ENCODE measurements at places on chromosomes 3 and 15. TPM values are rescaled to one million over a fixed set of nuclear protein-coding genes. Genes with fewer than 3 reads are reported as not detected.

GRCh38 chr3:49924683-49925082 is 4.9 kb downstream of the MON1A start:
- DNase-seq: no peak

- DNase-seq: no peak
Measured at GRCh38 chr15:45118996-45119395, 4.9 kb downstream of the DUOXA2 start.

DNA sequence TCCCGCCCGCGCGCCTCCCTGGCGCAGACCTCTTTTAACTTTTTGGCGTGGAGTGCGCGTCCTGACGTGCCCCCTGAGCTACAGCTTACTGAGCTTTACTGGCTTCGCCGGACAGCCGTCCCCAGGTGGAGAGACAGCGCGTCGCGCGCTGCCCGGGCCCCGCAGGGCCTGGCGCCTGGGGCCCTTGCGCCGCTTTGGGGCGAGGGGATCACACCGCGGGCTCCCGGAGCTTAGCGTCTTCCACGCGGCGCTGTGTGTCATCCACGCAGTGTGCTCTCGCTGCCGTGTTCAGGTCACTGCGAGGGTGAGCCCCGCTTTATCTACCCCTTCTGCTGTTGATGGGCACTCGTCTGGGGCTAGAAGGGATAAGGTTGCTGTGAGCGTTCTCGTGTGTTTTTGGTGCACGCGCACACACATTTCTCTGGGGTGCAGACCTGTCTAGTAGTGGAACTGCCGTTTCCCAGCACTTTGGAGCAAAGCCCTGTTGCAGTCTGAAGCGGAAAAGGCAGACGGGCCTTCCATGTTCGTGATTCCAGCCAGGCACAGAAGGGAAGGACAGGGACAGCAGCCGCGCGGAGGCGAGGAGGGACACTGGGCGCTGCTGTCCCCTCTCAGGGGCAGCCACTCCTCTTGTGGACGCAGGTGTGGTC is 33.1 kb upstream of the ALDH1L1 start:
- no peak for DNase-seq

Gene SOX14
- not detected for polyA plus RNA-seq

GRCh38 chr3:194736277-194736895 is 50.7 kb downstream of the FAM43A start:
- no peak for DNase-seq

DNA sequence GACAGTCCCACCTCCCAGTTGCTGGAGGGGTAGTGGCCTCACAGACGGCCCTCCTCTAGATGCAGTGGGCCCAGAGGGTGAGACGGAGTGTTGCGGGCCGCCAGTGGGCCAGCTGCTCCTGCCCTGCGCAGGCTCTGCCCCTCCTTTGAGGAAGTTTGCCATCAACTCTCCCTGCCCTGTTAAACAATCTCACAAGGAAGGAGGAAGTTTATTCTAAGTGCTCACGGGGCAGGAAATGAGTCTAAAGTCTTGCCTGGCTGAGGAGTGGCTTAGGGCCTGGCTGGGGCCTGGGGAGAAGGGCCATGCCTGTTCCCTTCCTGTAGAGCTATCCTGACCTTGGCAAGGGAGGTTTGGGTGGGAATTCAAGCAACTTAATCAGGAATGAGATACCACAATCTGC is at the start of gene FAM3D:
Gene FAM3D (minus strand): TSS at position 92 of the 400 bp plus-strand sequence. CDS start 11,211 bp downstream, outside the sequence.
- no peak for DNase-seq

Gene IQCF2
- not detected for polyA plus RNA-seq

Gene SLC15A2
- polyA plus RNA-seq: 28.0 TPM

Gene PPP2R3A
- polyA plus RNA-seq: 14.4 TPM

- DNase-seq: peak; percentile 39
Measured at GRCh38 chr15:76996526-76997401, 1.8 kb downstream of the PSTPIP1 start.

GRCh38 chr3:31391150-31391549 is 141.6 kb upstream of the STT3B start:
- DNase-seq: no peak

DNA sequence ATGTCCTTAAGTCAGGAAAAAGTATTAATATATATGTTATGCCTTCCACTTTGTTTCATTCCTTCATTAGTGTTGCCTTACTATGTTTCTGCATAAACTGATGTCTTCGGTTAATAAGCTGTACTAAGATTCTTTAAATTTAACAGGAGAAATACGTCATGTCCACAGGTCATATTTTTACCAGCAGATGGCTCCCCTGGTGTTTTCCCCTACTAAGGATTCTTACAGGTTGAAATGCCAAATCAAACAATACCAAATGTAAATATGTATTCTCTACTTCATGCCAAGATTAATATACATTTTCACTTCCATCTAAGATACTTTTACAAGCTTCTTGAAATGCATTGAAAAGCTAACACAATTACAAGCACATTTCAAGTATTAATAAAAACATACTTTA is 1602.1 kb downstream of the SI start:
- DNase-seq: no peak

Gene PARP3
- 24.2 TPM for polyA plus RNA-seq

Data from right lung (tissue), 10 donors.